ENCODE measurements at places on chromosomes 13 and 19.
A peak's percentile ranks its signal among the peaks of the same experiment; 100 is the strongest.

DNA sequence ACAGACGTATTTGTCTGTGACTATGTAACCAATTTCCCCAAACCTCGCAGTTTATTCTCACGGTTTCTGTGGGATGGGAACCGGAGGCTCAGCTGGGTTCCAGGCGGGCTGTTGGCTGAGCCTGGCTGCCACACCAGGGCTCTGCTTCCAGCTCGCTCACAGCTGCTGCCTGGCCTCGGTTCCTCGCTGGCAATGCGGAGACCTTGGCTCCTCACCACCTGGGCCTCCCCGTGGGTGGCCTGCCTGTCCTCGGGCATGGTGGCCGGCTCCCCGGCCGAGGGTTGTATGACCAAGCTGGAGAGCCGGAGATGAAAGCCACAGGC is 218.9 kb upstream of the MAB21L1 start:
- DNase-seq, result no peak

GRCh38 chr13:29605860-29606526 is 10.5 kb upstream of the SLC7A1 start:
- DNase-seq, result no peak

- no peak for DNase-seq
Observed at GRCh38 chr13:31944262-31945160, 87.1 kb upstream of the FRY start.

DNA sequence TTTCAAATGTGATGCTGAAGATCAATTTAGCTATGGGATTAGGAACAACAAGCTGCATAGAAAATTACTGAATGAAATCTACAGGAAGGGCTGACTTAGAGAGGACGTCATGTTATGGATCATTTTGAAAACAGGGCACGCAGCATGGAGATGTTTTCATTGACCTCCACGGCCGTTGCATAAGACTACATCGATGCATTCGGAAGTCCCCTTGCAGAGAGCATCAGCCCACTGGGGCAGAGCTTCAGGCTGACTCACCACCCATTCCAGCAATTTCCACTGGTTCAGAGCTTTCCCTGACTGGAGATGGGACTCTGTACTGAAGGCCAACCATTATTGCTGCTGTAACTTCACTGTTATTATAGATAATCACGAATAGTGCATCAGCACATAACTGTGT is 305.3 kb downstream of the IRS2 start:
- DNase-seq, result no peak

DNA sequence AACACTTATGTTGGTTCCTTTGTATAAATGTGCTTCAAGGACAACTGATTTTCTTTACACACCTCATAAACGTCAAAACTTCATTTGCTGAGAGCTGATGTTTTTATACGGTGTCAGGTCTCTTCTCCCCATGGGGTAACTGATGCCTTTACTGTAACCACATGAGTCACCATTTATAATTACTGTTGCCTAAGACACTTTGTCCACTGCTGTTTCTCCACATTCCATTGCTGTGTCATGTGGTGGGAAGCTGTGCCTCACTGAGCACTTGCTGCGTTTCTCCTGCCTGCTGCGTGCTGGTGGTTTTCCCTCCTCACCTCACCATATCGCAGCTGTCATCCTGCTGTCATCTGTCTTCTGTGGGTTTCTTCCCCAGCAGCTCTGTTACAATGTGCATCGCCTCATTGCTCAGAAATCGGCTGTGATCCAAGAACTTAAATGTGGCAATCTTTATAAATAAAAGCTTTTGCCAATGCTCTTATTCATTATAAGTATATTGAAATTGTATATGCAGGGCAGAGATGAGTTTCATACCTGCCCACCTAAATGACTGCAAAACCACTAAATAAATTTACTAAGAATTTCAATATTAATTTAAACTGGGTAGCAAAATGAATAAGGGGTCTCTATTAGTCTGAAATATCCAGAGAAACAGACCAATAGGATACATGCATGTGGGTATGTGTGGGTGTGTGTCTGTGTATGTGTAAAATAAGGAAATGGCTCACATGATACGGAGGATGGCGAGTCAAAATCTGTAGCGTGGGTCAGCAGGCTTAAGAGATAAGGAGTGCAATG is 547.0 kb upstream of the SLITRK5 start:
- DNase-seq, result no peak

- no peak for DNase-seq
Observed at GRCh38 chr19:5103061-5103701, 134.3 kb downstream of the KDM4B start.

DNA sequence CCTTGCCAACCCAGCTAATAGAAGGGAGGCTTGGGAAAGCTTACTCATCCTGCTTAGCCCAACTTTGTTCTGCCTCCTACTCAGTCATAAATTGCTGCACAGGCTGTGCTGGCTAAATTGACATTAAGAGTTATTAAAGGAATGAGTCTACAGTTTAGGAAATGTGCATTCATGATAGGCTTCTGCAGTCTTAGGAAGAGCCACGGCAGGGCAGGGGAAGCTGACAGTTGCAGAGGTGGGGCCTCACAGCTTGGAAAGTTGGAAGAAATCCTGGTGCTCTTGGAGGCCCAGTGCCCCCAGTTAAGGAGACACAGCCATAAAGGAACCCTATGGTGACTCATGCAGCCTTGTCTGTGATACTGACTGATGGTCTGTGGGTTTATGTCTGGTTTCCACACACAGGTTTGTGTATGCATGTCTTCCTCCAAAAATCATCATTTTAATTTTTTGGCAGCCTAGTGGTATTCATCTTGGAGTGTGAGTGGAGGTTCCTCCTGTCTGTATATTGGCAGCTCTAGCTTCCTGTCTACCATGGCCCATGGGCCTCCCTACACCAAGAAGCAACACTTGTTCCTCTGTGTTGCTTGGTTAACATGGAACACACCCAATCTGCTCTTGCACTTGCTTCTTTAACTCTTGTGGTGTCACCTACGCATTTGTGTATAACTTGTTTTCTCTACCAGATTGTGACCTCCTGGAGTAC is 135.0 kb upstream of the KL start:
- DNase-seq, result peak; percentile 3

DNA sequence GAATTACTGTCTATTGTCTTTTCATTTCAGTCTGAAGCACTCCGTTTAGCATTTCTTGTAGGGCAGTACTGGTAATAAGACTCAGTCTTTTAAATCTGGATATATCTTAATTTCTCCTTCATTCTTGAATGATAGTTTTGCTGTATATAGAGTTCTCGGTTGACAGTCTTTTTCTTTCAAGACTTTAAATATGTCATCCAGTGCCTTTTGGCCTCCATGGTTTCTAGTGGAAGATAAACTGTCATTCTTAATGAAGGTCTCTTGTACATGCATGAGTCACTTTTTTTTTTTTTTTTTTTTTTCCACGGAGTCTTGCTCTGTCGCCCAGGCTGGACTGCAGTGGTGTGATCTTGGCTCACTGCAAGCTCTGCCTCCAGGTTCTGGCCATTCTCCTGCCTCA is 27.2 kb upstream of the ZDHHC20 start:
- no peak for DNase-seq

- DNase-seq, result no peak
Observed at GRCh38 chr13:91228108-91228507, 119.4 kb upstream of the MIR17HG start.

GRCh38 chr13:25406377-25406776 is 34.6 kb downstream of the ATP8A2 start:
- no peak for DNase-seq

DNA sequence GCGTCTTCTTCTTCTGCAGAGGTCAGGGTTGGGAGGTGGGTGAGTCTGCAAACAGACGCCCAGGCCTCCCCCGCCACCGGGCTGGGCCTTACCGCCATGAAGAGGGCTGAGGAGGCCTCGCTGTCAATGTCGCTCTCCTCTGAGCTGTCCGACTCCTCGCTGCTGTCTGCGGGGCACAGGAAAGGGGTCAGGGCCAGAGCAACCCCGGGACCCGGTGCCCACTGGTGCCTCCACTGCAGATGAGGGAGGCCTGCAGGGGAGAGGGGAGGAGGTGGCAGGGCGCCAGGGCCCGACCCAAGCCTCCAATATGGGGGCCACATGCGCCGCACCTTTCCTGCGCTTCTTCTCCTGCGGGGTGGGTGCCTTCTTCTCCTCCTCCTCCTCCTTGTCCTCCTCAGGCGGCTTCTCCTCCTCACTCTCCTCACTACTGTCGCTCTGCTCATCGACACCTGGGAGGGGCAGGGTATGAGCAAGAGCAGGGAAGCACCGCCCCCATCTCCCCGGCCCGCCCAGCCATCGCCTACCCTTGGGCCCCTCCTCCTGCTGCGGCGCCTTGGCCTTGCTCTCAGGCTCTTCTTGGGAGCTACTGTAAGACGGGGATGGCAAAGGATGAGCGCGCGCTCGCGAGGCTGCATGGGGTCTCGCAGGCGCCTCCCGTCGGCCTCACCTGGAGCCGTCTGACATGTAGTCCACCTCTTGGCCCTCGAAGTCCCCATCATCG is 5.5 kb upstream of the PSPN start:
- DNase-seq, result no peak

- DNase-seq, result no peak
Observed at GRCh38 chr19:52694921-52695320, 39.9 kb downstream of the ZNF611 start.

GRCh38 chr13:30824651-30825050 is 81.4 kb upstream of the MEDAG start:
- DNase-seq, result no peak

DNA sequence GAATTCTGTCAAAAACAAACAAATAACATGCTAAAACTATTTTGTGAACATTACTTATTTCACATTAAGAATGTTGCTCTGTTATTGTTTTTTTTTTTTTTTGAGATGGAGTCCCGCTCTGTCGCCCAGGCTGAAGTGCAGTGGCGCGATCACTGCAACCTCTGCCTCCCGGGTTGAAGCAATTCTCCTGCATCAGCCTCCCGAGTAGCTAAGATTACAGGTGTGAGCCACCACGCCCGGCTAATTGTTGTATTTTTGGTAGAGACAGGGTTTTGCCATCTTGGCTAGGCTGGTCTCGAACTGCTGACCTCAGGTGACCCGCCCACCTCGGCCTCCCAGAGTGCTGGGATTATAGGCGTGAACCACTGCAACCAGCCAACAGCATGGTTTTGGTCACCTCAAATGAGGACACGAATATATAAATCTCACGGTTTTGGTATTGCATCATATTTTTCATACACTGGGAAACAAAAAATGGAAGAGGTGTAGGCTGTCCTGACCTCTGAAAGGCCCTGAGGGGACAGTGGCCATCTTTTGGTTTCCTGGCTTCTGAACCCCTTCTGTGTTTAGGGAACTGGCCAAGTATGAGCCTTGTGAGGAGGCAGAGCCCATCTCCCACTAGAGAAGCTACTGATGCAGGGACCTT is 25.5 kb downstream of the GPR42 start:
- no peak for DNase-seq

- no peak for DNase-seq
Observed at GRCh38 chr13:19817510-19818158, 34.9 kb upstream of the PSPC1 start.

DNA sequence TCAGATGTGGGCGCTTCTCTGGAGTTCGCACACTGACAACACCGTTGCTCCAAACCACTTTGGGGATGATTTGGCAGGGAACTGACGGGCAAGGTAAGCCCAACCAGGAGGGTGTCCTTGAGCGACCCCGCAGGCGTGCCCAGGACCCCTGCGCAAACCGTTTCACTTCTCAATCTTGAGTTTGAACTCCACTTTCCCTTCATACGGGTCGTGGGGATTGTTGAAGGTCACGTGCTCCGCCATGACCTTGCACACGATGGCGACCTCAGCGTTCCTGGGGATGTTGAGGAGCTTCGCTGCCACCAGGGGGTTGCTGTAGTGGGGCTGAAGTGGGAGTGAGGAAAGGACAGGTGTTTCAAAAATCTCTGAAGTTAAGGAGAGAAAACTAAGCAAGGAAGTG is 8.8 kb downstream of the ATP4B start:
- DNase-seq, result peak; percentile 42

GRCh38 chr13:37177125-37177524 is 71.7 kb upstream of the CSNK1A1L start:
- no peak for DNase-seq

DNA sequence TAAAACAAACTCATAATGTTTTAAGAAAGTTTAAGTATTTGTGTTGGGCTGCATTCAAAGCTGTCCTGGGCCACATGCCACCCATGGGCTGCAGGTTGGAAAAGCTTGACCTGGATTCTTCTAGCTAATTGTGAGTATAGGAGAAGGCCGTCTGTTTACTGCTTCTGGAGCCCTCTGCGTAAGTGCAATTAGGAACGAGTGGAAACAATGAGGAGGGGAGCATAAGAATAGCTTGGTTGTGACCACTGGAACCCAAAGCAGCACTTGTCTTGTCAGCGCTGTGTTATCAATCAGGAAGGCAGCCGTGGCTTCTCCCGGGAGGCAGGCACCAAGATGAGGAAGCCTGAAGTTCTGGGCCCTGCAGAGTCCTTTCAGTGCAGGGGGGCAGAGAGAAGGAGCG is 110.4 kb upstream of the MBNL2 start:
- DNase-seq, result no peak

DNA sequence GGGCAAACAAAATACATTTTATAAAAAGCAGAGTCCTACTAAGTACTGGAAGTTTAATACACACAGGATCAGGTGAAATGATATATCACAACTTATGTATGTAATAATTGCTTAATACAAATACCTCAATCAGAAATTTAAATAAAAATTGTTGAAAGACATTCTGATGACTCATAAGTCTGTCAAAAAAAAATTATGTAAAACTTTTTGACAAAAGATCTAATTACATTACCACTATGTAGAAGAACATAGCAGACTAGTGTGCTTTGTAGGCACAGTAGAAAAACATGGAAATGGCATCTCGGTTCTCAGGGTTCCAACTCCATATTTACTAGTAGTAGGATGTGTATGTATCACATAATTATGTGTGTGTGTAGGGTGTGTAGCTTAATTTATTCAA is 156.2 kb downstream of the DNAJC3 start:
- no peak for DNase-seq

GRCh38 chr19:13748169-13748828 is 16.0 kb upstream of the MRI1 start:
- DNase-seq, result no peak

- no peak for DNase-seq
Observed at GRCh38 chr19:6012426-6013170, 34.7 kb upstream of the RANBP3 start.

DNA sequence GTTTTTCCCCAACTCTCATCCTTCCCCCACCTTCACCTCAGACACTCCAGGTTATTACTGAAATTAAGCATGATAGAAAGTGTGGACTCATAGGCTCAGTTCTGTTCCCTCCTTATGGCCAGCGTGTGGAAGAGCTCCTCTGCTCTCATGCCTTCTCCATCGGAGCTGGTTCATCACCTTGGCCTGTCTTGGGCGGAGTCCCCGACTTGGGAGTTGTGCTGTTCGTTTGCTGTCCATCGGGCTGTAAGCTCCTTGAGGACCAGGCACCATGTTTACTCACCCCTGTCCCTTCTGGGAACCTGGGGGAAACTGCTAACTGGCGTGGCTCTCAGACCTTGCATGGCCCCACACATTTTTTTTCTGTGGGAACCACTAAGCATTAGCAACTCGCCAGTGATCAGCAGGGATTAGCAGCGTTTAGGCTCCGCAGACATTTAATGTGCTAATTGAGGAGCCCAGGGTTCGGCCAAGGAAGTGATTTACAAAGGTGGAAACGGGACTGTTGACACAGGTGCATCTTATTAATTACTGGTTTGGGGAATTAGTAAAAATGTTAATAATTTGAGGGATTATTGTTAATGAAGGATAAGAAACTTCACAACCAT is 123.8 kb downstream of the TM9SF2 start:
- no peak for DNase-seq

GRCh38 chr13:93397619-93398018 is 171.0 kb downstream of the GPC6 start:
- DNase-seq, result no peak
